ENCODE measurements at places on chromosomes 7 and 10.

DNA sequence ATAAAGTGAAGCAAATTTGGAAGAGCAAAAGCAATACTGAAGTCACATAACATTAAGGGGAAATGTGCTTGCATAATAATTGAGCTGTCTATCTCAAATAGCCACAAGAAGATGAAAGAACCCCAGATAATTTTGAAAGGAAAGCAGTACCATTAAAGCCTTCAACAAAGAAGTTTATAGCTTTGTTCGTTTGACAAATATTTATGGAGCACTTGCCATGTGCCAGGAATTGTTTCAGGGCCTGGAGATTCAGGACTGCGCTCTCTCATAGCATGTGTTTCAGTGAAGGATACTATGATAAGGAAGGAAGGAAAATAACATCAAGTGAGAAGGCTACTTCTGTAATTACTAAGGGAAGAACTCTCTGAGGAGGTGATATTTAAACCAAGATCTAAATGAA lies 212.3 kb upstream of the CSTF2T start:
- DNase-seq: no peak

- no peak for DNase-seq
Observed at GRCh38 chr10:49289480-49289879, 9.5 kb upstream of the C10orf71 start.

GRCh38 chr7:135275971-135276580 lies 42.4 kb downstream of the STRA8 start:
- DNase-seq: no peak

GRCh38 chr10:67815571-67816059 lies 22.4 kb downstream of the DNAJC12 start:
- no peak for DNase-seq

- no peak for DNase-seq
Observed at GRCh38 chr7:103752995-103753394, 236.5 kb downstream of the RELN start.

Measured in stimulated activated CD8-positive, alpha-beta memory T cell treated with anti-CD3 and anti-CD28 coated beads, Interleukin-7, amount 100 ng/mL, for 4 hours (primary cell).